C1 segment of cervical spinal cord (tissue), 14 donors: ENCODE measurements at places on chromosomes 4 and X.
A peak's percentile ranks its signal among the peaks of the same experiment; 100 is the strongest.

DNA sequence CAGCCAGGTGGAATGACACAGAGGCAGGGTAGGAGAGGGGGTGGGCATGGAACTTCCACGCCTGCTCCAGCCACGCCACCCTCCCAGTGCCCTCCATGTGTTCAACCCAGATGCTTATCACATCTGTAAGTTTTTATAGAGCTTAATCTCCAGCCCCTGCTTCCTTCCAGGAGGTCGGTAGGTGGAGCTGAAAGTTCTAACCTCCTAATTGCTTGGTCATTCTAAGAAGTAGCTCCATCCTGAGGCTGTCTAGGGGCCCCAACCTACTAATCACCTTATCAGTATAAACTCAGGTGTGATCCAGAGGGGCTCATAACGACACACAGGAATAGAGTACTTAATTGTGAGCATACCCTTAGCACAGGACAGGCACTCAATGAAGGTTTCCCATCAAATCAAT, 18.3 kb downstream of the QDPR start:
- DNase-seq: no peak

DNA sequence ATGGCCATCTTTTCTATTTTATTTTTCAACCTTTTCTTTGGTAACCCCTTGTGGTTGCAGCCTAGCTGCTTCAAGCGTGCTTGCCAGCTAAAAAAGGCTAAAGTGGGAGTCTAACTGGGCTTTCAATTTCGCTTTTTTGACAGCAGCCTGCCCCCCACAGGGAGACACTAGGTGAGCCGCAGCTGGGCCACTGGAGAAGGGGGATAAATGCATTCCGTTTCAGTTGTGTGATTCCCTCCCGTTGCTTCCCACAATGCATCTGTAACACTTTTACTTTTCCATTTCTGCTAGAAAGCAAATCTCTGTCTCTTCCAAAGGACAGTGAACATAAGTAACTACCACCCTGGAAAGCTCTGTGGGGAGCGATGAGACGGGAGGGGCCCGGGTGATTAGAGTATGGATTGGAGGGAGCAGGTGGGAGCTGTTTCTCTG, 86.3 kb upstream of the RAPGEF2 start:
- peak; percentile 1 for DNase-seq

DNA sequence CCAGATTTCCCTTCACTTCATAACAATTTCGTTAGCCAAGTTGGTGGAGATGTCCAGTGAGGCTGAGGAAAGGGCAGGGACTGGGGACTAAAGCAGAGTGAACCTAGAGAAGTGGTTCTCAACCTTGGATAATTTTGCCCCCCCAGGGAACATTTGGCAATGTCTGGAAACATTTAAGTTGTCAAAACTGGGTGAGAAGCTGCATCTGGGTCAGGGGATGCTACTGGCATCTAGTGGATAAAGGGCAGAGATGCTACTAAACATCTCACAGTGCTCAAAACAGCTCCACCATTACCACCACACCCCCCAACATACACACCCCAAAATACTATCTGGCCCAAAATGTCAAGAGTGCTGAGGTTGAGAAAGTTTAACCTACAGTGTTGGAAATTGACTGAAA, 32.0 kb upstream of the FGF16 start:
- DNase-seq: no peak

- no peak for DNase-seq
These were observed 38.9 kb downstream of the STARD8 start for GRCh38 chrX:68686097-68686977.

- no peak for DNase-seq
These were observed 138.4 kb downstream of the COL25A1 start for GRCh38 chr4:109164011-109164410.

DNA sequence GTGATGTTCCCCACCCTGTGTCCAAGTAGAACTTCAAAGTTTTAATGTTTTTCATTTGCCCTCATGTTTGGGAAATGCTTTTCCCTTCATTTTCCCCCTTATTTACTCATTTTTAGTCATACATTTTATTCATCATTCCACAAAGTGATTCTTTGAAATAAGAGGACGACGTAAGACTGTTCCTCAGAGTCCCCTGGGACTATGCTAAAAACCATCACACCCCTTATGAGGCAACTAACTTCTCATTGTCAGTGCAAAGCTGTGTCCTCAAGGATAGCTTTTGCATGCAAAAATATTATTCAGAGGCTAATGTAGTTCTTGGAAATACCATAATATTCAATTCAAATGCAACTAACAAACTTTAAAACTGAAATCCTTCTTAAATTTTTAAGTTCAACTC, 14.8 kb upstream of the ADGRG2 start:
- no peak for DNase-seq

GRCh38 chr4:173288296-173288695, 45.9 kb downstream of the HMGB2 start:
- no peak for DNase-seq

- DNase-seq: no peak
These were observed 662.8 kb downstream of the TLL1 start for GRCh38 chr4:166535865-166536264.

DNA sequence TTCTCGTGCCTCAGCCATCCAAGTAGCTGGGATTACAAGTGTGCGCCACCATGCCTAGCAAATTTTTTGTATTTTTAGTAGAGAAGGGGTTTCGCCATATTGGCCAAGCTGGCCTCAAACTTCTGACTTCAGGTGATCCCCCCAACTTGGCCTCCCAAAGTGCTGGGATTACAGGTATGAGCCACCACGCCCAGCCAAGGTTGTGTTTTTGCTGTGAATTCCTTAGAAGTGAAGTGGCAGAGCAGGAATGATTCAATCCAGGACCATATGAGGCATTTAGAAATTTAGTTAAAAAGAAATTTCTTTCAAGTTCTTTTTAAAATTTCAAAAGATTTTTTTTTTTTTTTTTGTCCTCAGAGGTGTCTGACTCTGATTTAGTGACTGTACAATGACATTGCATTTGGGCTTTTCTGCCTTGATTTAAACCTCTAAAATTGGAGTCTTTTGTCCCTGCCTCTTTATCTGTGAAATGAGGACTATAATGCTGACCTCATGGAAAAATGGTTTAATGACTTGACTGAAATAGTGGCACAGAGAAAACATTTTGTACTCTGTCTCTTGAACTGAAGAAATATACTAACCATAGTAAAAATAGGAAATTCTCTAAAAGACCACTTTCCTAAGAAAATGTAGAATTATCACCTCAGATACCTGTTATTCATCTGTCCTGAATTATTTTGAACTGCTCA, 59.9 kb downstream of the CXCL13 start:
- DNase-seq: no peak

- DNase-seq: no peak
These were observed 63.0 kb upstream of the WDFY3 start for GRCh38 chr4:85029453-85029852.

DNA sequence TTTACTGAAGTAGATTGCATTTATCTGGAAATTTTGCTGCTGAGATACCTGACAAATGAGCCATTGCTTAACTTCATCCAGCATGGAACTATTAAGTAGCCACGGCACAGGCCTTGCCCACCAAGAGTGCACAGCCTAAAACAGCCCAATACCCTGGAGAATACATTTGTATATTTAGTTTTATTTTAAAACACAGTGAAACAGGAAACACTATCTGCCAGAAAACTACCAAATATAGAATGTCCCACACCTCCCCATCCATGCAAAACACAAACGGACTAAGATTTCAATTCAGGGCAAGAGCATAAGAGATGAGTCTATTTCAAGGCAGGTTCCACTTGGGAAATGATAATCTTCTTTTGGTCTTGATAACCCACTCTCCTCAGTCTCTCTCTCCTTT, 57.1 kb downstream of the MAML3 start:
- DNase-seq: no peak

DNA sequence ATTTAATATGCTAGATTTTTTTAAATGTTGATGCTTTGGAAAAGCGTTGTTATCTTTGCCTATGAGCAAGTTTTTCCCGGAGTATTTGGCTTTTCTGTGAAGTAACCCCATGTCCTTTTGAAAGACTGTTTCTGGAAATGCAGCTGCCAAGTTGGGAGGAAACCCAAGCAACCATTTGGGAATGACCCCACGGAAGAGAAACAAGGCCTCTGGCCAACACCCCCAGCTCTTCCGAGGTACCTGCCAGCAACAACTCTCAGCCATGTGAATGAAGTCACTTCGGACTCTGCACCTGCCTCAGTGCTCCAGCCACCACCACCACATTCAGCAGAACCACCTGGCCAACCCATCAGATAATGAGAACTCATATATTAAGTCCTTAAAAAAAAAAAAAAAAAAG, 36.2 kb upstream of the DHRSX start:
- peak; percentile 52 for DNase-seq

- DNase-seq: no peak
These were observed 63.4 kb downstream of the CCKAR start for GRCh38 chr4:26426892-26427291.

DNA sequence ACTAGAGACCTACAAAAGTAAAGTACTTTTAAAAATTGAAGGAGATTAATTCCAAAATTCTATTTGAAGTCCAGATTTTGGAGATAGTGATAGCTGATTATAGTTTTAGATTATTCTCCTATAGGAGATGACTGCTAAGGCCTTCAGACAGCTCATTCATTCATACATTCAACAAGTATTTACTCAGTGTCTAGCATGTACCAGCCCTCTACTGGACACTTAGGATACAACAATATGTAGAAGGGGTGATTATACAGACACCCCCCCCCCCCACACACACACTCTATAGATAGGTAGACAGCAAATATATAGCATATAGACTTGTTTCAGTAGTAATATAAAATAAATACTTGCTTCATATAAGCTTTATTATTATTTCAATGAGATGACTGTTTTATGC, 60.4 kb upstream of the TAF9B start:
- no peak for DNase-seq

DNA sequence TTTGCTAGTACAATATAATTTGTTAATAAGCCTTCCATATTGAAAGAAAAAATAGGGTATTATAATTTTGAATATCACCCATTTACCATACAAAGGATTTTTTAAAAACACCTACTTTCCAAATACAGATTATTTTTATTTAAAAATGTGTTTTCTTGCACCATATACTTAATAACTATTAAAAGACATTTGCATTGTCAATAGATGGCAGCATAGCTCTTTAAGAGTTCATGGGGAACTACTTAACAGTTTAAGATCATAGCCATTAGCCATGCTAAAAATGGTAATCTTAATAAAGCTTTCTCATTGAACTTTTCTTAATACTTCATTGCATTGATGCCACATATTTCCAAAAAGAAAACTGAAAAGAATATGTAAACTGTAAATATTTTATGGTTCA, 1995.9 kb downstream of the C4orf33 start:
- no peak for DNase-seq

- DNase-seq: no peak
These were observed 2.0 kb downstream of the PDZD4 start for GRCh38 chrX:153828308-153828707.

- no peak for DNase-seq
These were observed 8.6 kb upstream of the CCDC110 start for GRCh38 chr4:185480016-185480732.

GRCh38 chr4:3358656-3359055, 65.8 kb downstream of the RGS12 start:
- DNase-seq: no peak

- no peak for DNase-seq
These were observed 293.6 kb upstream of the FAT4 start for GRCh38 chr4:125021189-125021588.
